ENCODE measurements at places on chromosomes 12 and 14.

GRCh38 chr14:42214981-42215491 lies 608.4 kb downstream of the LRFN5 start:
- peak; percentile 75 for DNase-seq

DNA sequence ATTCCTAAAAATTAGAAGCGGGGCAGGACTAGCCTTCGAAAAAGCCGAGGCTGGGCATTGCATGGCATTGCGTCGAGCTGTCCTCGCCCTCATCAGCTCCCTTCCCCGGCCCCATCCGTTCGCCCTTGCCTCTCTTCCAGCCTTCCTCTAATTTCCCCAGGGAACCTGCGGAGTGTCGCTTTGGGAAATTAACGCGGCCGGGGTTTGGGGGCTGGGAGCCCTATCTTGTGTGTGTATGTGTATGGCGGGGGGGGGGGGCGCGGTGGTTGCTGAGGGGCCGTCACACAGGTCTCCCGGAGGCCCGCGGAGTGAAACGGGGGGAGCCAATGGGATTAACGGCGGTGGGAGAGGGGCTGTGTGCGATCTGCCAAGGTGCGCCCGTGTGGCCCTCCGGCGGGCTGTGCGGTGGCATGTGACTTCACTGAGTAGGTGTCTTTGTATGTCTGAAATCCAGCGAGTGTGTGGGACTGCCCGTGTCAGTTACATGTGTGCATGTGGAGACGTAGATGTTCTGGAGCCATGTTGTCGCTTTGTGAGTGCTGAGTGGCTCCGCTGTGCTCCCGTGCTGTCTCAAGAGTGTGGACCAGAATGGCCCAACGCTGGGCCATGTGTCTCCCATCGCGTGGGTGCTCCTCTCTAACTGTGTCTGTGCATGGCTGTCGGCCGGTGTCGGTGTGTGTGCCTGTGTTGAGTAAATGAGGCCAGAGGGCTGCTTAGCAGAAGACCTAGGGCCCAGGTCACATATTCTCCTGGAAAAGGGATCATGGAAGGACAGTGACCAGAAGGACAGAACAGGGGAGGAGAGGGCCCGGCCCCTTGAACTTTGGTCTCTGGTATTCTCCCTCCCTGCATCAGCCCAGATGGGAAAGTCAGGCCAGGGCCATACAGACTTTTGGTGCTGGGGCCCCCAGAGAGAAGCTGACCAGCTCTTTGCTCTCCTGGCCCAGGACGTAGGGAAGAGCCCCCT lies 1.5 kb downstream of the PTMS start:
- no peak for DNase-seq

GRCh38 chr12:107921062-107921461 lies 146.6 kb downstream of the ASCL4 start:
- no peak for DNase-seq

GRCh38 chr14:33767586-33768457 lies 183.1 kb downstream of the EGLN3 start:
- DNase-seq, result no peak

DNA sequence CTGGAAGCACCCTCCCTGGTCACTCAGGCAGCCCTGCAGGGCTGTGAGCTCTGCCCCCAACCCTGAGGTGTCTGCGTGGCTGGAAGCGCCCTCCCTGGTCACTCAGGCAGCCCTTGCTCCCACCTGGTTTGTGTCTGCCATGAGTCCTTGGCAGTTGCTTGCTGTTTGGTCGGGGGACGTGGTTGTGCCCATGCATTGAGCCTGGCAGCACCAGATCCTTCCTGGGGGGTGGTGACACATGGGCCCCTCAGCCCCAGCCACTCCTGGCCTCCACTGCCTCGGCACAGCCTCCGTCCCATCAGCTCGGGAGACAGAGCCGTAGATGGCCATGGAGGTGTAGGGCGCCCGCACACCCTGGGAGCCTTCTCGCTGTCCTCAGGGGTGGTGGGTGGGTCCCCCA lies 19.6 kb downstream of the MTA1 start:
- DNase-seq, result no peak

- DNase-seq, result no peak
Measured at GRCh38 chr12:6947615-6948014, 3.5 kb upstream of the PTPN6 start.

DNA sequence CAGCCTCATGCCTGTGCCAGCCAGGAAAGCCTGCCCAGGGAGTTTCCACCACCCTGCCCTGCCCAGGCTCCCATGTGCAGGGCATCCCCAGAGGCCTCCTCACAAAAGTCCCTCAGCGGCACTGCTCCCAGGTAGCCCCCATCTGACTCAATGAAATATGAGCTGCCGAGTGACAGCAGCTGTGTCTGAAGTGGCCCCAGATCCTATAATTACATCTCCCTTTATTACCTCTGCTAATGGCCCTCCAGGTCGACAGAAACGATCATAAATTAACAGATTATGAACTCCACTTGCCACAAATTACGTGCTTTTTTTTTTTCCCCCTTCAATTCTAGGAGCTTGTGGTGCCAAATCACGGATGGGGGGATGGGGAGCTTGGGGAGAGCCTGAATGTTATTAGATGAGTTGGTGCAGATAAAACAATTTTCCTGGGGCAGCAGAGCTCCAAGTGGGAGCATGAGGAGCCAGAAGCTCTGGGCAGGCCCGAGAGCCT lies 110.4 kb downstream of the ESRRB start:
- DNase-seq, result no peak

- no peak for DNase-seq
Measured at GRCh38 chr12:20695232-20695631, at the start of gene SLCO1C1. Gene SLCO1C1, plus strand, starts transcription at chr12:20695332. Its CDS starts 4,245 bp downstream, at chr12:20699577.

- no peak for DNase-seq
Measured at GRCh38 chr12:53219292-53219955, 12.4 kb upstream of the ITGB7 start.

DNA sequence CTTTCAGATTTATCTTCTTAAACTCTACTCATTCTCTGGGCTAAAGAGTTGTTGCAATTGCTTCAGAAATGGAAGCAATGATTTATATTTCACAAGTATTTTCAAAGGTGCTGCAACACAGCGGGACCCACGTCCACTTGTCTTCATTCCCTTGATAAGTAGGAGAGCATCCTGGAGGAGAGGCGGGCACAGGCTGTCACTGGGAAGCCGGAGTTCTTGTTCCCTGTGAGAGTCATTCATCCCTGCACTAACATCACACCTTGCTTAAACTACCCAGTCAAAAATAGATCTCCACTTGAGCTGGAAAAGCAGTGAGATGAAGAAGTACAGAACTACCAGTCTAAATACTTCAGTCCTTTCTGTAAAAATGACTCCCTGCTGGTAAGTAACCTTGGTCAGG lies 160.5 kb upstream of the RASSF8 start:
- DNase-seq, result no peak

DNA sequence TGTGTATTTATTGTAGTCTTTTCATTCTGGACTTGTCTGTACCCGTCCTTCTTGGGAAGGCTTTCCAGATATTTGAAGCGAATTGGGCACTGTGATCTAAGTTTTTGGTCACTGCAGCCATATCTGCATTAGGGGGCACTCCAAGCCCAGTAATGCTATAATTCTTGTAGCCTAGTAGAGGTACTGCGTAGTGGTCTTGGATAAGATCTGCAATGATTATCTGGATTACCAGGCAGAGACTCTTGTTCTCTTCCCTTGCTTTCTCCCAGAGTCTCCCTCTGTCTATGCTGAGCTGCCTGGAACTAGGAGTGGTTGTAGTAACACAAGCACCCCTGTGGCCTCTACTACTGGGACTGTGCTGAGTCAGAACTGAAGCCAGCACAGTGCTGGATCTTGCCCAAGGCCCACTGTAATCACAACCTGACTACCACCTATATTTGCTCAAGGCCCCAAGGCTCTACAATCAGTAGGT lies 30.0 kb downstream of the SLC38A2 start:
- no peak for DNase-seq

DNA sequence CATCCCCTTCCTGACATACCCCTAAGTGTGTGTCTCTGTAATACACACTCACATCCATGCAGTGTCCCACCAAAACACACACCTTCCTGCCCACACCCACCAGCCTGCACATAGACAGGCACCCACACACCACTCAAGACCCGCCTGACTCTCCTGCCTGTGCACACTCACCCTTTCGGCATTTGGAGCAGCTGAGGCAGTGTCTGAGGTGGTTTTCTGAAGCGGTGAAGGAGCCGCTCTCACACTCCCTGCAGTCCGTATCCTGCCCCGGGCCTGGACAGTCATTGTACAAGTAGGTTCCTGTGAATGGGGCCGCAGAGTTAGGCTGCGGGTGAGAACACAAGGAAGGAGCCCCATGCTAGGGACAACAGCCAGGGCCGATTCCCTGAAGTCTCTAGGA lies 8.3 kb downstream of the TNFRSF1A start:
- peak; percentile 69 for DNase-seq

GRCh38 chr12:116453631-116454030 lies 105.5 kb upstream of the MAP1LC3B2 start:
- DNase-seq, result no peak

DNA sequence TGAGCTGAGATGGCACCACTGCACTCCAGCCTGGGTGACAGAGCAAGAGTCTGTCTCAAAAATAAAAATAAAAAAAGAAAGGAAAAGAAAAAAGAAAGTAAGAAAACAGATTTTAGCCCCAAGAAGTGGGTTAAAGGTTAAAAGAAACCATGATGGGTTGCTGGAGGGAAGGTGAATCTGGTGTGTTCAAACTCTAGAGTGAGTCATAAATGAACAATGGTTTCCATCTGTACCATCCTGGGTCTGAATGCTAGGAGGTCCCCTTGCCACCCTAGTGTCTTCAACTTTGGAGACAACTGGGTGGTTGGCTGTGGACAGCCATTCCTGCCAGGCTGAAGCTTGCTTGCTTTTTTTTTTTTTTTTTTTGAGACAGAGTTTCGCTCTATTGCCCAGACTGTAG lies 1.6 kb upstream of the RPS26 start:
- DNase-seq, result no peak

DNA sequence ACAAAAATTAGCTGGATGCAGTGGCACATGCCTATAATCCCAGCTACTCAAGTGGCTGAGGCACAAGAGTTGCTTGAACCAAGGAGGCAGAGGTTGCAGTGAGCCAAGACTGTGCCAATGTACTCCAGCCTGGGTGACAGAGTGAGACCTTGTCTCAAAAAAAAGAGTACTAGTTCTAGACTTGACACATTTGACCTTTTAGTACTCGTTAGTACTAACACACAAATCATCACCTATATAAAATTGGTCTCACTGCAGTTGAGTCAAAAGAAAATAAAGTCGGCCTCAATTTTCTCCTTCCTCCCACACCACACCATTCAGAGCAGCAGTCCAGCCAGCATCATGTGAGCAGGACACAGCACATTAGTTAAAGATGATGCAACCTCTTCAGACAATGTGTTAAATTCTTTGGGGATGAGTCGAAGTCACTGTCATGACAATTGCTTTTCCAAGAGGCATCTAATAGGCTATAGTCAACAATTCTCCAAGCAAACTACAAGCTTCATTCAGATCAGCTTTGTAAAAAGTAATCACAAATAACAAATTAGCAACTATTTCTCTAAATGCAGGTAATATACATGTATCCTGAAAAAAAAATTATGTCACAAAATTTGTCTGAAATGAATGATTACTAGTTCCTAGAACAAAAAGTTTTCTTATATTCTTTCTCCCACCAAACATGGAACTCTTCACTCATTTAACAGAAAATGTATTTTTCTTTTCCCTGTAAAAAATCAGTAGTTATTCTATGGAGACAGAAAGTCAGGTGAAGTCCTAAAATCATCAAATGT lies 55.6 kb downstream of the CLIP1 start:
- peak; percentile 86 for DNase-seq

GRCh38 chr12:120791669-120792176 lies 66.1 kb downstream of the ACADS start:
- DNase-seq, result no peak

DNA sequence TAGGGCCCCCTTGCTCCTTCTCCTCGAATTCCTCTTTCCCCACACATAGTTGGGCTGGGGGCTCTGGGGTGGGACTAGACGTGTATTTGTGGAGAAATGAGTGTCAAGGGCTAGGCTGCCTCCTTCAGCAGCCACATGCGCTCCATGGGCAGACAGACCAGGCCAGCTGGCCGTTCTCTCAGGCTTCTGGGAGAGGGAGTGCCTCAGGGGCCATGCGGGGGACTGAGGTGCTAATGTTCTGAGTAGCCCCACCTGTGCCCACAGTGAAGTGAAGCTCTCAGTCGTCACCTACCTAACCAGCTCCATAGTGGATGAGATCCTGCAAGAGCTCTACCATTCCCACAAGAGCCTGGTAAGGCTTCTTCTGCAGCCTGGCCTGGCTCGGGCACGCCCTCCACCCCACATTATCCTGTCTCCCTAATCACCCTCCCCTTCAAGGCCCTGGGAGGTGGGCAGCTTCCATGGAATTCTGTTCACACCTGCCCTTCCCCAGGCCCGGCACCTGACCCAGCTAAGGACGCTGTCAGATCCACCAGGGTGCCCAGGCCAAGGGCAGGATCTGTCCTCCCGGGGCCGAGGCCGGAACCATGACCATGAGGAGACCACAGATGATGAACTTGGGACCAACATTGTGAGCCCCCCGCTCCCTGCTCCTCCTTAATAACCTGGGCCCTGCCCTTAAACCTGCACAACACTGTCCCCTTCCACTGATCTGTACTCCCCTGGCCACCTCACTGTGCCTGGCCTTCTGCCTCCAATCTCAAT lies 9.0 kb upstream of the CPNE6 start:
- no peak for DNase-seq

DNA sequence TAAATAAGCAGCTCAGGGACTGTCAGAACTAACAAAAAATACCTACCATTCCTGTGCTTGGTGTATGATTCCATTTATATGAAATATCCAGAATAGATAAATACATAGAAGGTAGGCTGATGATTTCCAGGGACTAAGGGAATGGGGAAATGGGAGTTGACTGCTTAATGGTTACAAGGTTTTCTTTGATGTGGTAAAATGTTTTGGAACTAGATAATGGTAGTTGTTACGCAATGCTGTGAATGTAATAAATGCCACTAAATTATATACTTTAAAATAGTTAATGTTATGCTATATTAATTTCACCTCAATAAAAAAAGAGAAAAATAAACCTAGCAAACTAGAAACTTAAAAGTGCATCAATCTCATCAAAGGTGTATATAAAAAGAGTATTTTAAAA lies 41.1 kb downstream of the CEP83 start:
- no peak for DNase-seq

- no peak for DNase-seq
Measured at GRCh38 chr14:77105145-77105939, 7.3 kb downstream of the CIPC start.

- no peak for DNase-seq
Measured at GRCh38 chr12:2544230-2544629, 250.5 kb upstream of the FKBP4 start.

- DNase-seq, result no peak
Measured at GRCh38 chr14:38904959-38905358, 198.1 kb downstream of the SEC23A start.

DNA sequence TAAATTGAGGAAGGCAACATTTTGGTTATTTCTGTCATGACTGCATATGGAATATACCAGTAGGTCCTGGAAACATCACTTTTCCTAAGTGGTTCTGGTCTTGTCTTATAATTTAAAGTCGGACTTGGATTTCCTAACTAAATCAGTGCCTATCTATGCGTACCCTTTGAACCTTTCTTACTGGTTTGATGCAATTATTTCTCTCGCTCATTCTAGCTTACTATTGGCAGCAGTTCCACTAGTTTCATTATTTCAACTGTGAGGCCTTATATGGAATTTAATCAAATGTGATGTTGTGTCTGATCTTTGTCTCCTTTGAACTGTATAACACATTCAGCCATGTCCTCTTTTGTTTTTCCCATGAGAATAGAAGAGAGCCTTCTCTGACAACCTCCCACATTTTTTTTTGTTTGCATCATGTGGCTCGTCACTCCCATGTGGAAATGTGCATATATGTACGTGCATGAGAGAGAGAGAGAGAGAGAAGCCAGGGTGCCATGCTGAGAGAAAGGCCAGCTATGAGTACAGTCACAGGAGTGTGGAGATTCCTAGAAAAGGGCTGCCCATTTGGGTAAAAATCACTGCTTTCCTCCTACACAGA lies 48.0 kb downstream of the AKAP6 start:
- no peak for DNase-seq

- DNase-seq, result no peak
Measured at GRCh38 chr14:102958461-102958860, 36.0 kb downstream of the AMN start.

All from RWPE1 (cell line).